CD14-positive monocyte (primary cell): ENCODE measurements at places on chromosomes 2 and 18. TPM values are rescaled to one million over a fixed set of nuclear protein-coding genes. Genes with fewer than 3 reads are reported as not detected.

GRCh38 chr2:100781009-100781325 is 39.0 kb upstream of the NPAS2 start:
- no peak for DNase-seq

DNA sequence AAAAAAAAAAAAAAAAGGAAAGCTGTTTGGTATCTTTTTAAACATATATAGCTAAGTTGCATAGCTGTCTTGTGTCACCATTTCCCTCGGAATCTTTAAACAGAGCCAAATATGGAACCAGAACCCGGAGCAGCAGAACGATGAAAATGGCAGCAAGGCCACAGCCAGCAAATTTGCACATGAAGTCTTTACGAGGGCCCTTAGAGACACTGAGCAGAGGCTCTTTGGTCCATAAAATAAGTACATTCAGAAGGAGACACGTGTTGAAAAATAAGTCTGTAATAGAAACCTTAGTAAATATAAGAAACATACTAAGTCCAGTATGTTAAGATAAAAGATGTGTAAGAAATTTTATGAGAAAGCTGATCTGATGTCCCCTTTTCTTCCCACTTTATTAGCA is 16.2 kb downstream of the CCBE1 start:
- DNase-seq = no peak

- DNase-seq = no peak
These were observed 158.5 kb upstream of the ACVR2A start for GRCh38 chr2:147686365-147686764.

- DNase-seq = no peak
These were observed 145.7 kb upstream of the MYCN start for GRCh38 chr2:15794608-15795134.

DNA sequence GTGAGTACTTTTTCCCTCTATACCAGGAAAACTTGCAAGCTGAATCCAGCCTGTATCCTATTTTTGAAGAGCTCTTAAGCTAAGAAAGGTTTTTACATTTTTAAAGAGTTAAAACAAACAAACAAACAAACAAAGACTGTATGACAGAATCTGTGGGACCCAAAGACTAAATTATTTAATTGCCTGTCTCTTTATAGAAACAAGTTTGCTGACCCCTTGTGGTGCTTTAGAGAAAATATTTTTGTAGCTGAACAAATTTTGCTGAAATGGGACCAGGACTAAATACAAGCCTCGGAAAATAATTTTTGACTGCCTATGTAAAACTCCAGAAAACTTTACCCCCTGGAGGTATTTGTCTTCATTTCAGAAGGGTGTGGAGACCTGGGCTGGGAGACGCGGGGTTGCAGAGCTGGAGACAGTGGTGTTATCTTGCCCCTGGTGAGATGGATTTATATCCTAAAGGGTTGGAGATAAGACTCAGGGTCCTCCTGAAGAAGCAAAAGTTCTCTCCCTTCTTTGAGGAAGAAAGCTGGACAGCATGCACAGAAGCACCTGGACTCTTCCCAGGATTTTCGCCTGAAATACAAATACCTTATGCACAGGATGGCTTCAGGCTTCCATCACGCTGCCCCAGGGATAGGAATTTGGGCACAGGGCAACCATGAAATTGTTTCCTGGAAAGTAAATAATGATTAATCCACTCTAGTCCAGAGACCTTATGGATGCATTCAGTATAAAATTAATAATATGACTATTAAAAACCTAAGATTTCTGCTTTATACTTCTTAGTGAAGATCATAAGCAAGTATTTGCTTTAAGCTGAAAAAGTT is 54.3 kb downstream of the TMX3 start:
- DNase-seq = no peak

DNA sequence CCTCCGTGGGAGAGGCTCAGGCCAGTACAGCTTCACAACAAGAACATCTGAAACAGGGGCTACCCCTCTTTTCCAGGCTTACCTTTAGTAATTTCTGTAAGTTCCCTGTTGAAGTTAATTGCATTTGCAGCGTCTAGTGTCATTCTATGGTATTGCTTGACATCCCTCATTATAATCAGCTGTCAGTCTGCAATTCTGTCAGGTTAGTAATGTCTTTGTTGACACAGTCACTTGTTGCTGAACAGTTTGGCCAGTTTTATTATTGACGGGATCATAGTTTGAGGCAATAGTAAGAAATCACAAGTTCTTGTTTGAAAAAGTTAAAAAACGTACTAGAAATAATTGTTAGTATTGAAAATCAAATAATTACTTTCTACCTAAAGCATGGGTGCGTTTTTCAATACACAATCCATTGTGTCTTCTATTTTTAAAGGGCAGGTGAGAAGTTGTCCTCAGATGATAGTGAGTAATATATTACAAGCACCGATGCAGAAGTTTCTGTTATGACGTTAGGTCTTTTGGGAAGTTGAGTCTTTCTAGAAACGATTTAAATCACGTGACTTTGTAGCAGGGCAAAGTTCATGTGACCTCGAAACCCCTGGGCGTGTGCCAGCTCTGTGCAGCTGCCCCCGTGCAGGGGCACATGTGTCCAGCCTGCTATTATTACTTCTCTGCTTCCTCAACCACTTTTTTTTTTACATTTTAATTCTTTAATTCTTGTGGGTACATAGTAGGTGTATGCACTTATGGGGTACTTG is 49.5 kb upstream of the MBP start:
- peak; percentile 36 for DNase-seq

DNA sequence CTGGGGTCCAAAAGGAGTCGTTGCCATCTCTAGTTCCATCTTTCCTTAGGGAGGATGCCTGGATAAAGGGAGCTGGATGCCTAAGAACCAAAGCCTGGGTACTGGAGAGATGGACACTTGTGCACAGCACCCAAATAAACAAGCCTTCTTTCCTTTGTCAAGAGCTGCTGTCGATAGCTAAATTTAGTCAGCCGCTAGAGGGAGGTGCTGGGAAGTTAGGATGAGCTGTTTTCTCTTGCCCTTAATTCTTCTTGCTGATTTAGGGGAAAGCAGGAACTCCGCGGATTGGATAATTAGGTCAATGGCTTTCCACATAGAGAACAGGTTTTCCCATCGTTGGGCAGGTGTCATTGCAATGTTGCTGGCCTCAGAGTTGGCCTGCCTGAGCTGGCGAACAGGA is 30.9 kb upstream of the SERPINB12 start:
- DNase-seq = peak; percentile 12

GRCh38 chr2:95040426-95040825 is 14.9 kb downstream of the MAL start:
- DNase-seq = no peak

DNA sequence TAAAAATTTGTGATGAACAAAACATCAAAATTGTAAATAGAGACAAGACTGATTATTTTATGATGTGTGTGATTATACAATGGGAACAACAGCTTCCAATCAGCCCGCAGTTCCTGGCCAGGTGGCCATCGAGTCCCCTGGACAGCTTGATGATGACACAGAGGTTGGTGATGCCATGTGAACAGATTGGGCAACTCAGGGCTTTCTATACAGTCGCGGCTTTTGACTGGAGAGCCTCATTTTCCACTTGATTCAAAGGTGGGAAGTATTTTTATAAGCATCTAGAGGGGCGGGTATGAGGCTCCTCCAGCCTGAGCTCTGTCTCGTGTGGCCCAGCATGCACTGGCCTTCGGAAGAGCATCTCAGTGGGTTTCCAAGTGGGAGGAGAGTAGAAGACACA is 14.9 kb upstream of the HPCAL1 start:
- DNase-seq = peak; percentile 77

GRCh38 chr2:217798743-217799562 is 203.8 kb downstream of the TNS1 start:
- DNase-seq = peak; percentile 90

DNA sequence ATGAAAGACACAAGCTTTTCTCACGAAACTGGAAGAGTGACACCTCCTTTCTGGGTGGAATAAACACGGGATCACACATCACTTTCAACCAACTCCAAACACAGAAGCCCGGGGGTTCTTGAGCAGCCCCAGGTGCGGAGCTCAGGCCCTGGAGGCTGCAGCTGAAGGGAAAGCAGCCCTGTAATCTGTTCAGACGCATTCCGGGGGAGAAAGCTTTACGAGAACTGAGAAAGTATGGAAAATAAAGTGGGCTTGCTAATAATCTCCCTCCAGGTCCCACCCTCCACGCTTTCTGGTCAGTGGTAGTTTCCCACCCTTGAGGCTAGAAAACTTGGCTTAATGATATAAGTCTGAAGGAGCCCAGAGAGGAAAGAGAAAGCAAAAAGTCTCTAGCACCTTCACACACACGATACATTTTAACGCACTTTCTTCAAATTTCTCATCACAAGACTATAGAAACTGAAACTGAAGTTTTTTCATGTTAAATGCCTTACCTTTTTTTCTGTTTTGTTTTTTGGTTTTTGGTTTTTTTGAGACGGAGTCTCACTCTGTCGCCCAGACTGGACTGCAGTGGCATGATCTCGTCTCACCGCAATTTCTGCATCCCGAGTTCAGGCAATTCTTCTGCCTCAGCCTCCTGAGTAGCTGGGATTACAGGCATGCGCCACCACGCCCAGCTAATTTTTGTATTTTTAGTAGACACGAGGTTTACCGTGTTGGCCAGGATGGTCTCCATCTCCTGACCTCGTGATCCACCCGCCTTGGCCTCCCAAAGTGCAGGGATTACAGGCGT is 141.3 kb downstream of the AFF3 start:
- no peak for DNase-seq

MEP1B gene
- polyA plus RNA-seq = not detected

C1GALT1C1L gene
- not detected for polyA plus RNA-seq

BMP10 gene
- polyA plus RNA-seq = not detected

KRTCAP3 gene
- polyA plus RNA-seq = 1.9 and 2.5 TPM in 2 replicates

FAM210A gene
- polyA plus RNA-seq = 6.9 TPM

MAP3K19 gene
- polyA plus RNA-seq = not detected in 2 replicates
